Activated CD4-positive, CD25-positive, alpha-beta regulatory T cell treated with anti-CD3 and anti-CD28 coated beads, Interleukin-2, amount 50 U/mL, for 16 hours (primary cell): ENCODE measurements at places on chromosomes 7 and 10.
A peak's percentile ranks its signal among the peaks of the same experiment; 100 is the strongest.

DNA sequence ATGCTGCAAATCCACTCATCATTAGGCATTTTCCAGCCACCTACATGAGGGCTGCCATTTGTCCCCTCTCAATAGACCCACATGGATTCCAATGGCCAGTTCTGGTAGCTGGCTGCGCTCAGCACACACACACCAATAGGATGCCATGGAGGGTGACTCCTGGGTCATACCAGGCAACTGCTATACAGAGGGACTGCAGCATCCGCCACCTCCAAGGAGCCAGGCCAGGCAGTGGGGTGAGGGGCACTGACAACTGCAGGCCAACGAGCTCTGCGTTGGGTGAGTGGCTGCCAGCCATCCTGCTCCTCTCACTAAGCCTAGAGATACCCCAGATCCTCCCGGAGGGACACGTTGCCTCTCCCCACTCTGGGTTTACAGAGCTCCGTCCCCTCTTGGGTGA, 118.8 kb upstream of the NANOS1 start:
- DNase-seq = no peak

DNA sequence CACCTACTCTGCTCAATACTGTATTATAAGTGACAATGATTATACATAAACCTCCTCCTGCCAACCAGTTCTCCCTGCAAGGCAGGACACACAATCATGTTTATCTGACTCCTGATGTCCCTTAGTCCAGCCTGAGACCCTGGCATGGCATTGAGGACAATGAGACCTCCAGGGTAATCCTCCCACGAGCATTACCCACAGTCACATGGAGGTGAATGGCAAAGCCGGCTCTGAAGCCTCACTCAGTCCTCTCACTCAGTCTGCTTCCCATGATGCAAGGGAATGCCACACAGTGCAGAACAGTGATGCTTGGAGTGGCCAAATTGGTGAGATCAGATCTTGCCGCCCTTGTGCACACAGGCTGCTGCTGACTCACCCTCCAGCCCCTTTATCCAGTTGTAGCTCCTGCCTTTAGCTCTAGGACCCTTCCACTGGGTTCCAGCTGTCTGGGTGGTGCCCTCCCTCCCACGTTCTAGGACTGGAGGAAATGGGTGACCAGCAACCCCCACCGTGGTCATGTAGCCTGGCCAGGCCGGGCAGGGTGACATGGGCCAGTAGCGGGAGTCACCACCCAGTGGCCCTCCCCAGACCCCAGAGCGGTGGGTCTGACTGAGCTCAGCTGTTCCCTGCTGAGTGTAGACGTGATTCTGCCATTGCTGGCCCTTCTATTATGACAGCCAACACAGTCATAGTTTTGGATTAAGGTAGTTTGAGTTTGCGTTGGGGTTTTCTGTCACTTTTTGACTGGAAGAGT, 5.5 kb upstream of the ADCY1 start:
- DNase-seq = no peak

DNA sequence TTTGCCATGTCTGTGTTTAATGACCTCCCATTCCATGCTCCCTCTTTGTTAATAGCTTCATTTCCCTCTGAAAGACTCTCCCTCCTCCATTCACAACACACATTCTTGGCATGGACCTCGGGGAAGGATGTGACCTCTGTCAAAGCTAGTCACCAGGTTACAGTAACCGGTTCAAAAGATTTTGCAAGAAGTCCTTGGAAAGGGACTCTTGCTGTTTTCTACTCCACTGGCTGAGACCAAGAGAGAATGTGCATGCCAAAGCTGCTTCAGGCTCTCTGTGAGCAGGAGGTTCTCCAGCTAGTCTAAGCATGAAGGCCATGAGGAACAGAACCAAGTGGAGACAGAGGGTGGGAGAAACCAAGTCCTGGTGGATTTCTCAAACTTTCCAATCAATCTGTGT, 732.6 kb downstream of the CCSER2 start:
- DNase-seq = no peak

DNA sequence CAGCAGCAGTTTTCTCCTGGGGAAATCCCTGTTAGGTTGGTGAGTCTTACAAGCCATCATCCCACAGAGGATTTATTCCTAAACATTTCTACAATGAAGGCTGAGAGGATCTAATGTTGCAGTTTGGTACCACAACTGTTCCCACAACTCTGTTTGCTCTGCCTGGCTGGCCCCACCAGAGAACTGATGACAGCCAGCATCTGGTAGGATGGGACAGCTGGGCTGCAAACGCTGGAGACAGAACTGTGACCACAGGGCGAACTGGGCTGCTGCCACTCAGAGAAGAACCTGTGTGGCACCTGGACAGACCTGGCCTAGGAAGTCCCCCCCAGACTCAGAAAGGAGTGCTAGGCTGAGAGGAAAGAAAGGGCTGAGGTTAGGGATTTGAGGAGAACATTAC, 94.8 kb downstream of the CALN1 start:
- DNase-seq = no peak

GRCh38 chr7:151232917-151233701, 826 bp downstream of the CHPF2 start:
- DNase-seq = peak; percentile 56

- no peak for DNase-seq
Measured at GRCh38 chr10:52729271-52730104, 43.1 kb downstream of the MBL2 start.

DNA sequence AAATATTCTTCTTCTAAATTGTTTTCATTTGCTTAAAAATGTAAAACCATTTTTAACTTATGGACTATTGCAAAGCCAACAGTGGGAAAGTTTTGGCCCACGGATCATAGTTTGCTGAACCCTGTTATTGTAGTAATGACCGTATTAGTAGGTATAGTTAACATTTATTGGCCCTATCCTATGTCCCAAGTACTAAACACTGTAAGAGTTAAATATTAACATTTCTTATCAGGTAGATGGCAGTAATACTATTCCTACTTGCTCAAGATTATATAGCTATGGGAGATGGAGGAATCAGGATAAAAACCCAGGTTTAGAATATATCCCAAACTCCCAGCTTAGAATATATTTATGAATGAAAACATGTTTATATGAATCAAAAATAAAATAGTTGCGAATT, 993.2 kb downstream of the SORCS3 start:
- no peak for DNase-seq

DNA sequence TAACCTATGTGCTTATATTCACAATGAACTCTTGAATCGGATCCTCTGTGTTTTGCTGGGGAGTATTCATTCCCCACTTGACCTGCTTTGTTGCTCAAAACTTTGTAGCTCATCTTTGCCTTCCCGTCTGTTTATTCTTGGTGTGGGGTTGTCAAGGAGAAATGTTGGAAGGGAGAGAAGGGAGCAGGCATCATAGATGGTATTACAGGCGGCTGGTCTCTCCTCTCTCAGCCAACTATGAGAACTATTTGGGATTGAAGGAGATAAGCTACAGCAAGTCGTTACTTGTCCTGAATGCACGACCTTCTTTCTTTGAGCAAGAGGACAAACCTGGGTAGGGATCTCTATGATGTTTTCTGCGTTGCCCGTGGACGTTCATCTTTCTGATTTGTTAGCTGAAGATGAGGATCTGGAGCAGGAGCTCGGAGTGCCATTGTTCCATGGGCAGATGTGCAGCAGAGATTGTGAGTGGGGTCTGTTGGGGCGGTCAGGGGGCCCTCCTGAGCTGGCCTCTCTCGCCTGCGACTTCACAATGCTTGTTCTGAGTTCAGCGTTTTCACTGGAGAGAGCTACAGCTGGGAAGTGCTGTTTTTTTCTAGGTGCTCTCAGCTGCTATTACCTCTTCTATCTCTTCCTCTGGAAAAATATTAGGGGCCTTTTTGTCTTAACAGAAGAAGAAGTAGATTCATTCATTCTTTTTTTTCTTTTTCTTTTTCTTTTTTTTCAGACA, 126.9 kb upstream of the KLF6 start:
- no peak for DNase-seq

GRCh38 chr10:91901784-91902677, 7.3 kb downstream of the FGFBP3 start:
- peak; percentile 15 for DNase-seq
